Hypothalamus (tissue), 51 donors: ENCODE measurements at places on chromosomes 6 and 20.
A peak's percentile ranks its signal among the peaks of the same experiment; 100 is the strongest.

- DNase-seq = no peak
Measured at GRCh38 chr6:113539623-113540022, 317.5 kb upstream of the MARCKS start.

DNA sequence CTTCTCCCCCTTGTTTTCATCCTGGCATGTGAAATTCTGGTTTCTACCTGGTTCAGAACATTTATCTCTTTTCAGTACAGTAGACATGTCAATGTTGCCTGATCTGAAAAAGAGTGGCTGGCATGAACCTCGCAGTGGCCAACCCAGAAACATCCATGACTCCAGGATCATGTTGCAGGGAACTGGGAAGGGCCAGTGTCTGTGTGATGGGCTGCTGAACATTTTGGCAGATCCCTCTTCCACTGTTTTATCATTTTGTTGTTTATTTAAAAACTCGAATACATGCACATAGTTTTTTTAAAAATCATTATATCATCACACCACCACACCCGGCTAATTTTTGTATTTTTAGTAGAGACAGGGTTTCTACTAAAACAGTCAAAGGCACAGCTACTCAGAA is 19.0 kb downstream of the WFDC3 start:
- DNase-seq = no peak

DNA sequence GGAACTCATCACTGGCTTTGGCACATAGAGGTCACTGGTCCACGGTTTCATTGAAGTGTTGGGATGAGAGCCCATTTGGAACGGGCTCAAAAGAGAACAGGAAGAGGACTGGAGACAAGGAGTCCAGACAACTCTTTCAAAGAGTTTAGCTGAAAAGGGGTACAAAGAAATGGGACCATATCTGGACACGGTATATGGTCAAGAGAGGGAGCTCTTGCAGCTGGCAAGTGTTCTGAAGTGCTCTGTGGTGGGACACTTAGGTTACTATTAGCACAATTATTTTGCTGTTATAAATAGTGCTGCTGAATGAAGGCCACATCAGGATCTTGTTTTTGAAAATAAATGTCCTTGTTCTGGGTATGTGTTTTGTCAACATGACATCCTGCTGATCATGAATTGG is 4.6 kb downstream of the SGK2 start:
- DNase-seq = no peak

GRCh38 chr6:93318121-93318520 is 101.2 kb downstream of the EPHA7 start:
- no peak for DNase-seq

DNA sequence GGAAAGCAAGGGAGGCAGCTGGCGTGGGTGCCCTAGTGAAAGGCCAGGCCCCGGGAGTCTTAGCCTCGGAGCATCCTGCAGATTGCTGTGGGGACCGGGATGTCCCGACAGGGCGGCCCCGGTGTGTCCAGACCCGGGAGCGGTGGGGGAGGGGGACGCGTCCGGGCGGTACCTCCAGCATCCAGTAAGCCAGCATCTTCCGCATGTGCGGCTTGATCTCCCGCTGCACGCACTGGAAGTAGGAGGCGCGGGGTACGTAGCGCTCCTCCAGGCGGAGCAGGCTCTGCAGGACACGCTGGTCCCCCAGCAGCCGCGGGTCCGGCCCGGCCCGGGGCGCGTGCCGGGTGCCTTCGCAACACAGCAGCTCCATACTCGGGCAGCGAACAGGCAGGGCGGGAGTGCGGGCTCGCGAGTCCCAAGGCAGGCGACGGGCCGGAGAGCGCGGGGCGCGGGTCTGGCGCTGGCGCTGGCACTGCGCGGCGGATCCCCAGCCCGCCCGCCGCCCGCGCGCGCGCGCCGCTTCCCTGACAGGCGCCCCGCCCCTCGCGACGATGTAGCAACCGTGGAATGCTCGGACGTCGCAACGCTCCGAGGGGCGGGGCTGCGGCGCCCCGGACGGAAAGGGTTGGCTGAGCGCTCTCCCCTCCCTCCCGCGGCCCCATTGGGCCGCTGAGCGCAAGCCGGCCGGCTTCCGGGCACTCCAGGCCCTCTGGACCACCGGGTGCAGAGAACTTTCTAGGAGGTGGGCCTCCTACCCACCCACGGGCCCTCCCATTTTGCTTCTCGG is at the start of gene CCND3:
Gene CCND3 (minus strand): TSS at position 529 of the 787 bp plus-strand sequence. CDS start 159 bp downstream, at position 370.
- DNase-seq = peak; percentile 90

DNA sequence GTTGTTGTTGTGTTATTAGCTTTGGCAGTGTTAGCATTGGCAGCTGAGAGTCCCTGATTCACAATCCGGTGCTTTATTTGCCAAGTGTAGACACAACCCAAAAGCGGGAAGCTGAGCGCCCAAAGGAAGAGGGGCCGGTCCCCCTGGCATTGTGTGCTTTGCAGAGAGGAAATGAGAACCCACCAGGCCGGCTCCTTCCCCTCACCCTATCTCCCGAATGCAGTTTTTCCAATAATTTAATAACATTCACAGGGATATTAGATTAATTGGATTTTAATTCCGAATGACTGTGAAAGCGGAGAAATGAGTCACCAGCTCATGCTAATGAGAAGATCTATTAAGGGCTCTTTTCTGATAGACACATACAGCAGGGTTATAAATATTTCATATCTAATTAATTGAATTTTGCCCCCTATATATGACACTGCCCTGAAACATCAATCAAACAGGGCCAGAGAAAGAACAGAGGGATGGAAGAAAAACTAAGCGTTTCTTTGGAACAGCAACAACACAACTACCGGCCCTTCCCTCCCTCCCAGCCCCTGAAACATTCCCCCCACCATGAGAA is 143.8 kb downstream of the MBOAT1 start:
- no peak for DNase-seq

DNA sequence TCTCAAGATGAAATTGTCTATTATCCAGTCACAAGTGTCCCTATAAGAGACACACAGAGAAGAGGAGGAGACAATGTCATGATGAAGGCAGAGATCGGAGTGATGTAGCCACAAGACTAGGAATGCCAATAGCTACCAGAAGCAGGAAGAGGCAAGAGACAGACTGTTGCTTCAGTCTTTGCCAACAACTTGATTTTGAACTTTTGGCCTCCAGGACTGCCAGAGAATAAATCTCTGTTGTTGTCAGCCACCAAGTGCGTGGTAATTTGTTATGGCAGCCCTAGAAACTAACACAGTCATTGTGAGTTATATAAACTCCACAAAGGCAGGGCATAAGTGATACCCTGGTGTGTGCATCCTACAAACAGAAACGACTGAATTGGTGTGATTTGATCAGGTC is 517.0 kb downstream of the BTBD3 start:
- DNase-seq = no peak

- DNase-seq = no peak
Measured at GRCh38 chr20:12217382-12217781, 299.7 kb downstream of the BTBD3 start.

GRCh38 chr6:21596949-21597682 is 3.6 kb downstream of the SOX4 start:
- no peak for DNase-seq

- DNase-seq = no peak
Measured at GRCh38 chr20:49635166-49635565, 67.2 kb upstream of the PTGIS start.

- DNase-seq = no peak
Measured at GRCh38 chr6:146972546-146972945, 231.7 kb upstream of the STXBP5 start.

DNA sequence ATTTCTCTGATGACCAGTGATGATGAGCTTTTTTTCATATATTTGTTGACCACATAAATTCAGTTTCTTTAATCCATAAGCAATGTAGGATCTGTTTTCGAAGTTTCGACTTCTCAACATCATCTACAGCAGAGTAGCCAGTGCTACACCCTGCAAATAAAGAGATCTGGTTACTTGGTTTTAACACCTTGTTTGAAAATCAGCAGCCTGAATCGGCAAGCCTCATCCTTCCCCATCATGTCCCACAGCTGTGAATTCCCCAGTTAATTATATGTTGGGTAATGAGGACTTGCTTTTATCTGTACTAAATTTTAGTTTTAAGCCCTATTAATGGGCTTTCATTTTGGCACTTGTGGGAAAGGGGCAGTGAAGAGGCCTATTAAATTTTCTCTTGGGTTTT is 80.6 kb downstream of the BMP2 start:
- no peak for DNase-seq

GRCh38 chr20:18585134-18585533 is 2.7 kb upstream of the DTD1 start:
- DNase-seq = no peak

DNA sequence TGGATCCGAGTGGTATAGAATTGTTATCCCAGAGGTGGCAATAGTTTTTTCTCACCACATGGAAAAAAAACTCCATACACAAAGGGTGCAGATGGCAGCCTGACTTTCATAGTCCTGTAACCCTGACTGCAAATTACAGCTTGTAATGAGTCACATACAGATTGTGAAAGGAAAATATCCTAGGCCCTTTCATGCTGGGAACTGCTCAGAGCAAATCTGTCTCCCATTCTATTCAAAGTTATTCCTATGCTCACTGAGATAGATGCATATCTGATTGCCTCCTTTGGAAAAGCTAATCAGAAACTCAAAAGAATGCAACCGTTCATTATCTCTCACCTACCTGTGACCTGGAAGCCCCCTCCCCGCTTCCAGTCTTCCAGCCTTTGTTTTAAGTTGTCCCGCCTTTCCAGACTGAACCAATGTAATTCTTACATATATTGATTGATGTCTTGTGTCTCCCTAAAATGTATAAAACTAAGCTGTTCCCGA is 108.7 kb upstream of the MAP3K4 start:
- DNase-seq = no peak

GRCh38 chr20:51886341-51886740 is 84.0 kb upstream of the SALL4 start:
- no peak for DNase-seq

DNA sequence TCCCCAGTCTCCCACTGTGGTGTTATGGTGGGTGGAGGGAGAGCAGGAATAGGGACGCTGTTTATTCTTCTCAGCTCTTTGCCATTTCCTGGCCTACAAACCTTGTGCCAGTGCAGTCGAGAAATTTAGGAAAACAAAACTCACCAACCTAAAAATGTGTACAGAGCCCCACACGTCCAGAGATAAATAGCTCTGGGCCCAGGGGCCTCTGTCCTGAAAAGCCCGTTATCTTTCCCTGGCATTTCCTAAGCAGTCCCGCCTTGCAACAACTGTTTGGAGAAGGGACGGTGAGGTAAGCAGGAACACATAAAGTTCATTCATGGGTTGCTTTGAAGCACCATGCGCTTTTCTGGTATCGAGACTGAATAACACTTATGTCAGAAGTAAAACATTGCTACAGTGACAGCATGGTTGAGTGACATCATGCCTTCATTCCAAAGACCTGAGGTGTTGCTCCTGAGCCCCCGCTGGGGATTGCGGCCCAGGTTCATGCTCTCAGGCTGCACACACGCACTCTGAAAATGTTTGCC is 80.1 kb upstream of the NXT1 start:
- no peak for DNase-seq

DNA sequence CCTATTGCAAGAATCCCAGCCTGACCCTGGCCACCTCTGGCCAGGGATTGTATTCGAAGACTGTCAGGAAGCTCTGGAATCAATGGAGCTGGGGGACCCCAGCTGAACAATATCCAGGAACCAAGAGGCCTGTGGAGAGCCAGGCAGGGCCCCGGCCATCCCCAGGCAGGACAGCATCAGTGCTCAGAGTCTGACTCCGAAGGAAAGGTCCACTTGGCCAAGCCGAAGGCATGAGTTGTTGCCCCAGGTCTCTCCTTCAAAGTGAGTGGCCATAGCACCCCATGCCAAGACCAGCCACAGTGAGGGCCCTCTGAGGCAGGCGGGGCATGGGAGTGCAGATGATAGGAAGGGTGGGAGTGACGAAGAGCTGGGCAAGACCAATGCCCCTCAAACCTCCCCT is 193.1 kb downstream of the CDH4 start:
- no peak for DNase-seq

GRCh38 chr6:164398647-164399046 is 910.8 kb downstream of the C6orf118 start:
- no peak for DNase-seq

DNA sequence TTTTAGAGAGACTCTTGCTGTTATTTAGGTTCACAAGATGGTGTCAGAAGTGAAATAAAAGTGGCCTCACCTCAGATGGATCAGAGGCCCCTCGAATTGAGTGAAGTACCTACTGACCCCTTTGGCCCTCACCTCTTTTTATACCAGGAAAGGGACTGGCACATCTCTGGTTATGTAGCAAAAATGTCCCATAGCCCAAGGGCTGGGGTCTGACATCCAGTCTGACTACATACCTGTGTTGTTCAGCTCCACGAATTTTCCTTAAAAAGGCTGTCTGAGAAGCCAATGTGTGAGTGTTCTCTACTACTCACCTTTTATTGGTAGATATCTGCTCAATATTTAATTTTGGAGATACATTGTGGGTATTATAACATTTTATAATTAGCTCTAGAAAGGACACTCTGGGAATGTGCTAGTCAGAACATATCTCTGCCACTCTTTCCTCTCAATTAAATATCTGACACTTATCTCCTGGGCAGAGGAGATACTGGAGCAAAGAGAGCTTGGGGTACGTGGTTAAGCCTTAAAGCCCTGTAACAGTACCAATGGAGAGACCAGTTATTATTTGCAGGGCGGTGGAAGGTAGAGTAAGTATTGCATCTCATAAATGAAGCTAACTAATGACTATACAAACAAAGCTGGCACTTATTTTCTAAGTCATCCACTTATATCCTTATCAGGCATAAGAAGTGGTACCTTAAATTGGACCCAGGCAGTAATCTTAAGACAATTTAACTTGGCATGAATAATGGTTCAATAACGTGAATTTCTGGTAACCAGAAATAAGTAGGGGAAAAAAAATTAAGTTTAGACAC is 20.0 kb upstream of the IL22RA2 start:
- no peak for DNase-seq

GRCh38 chr20:41329435-41330342 is 10.9 kb upstream of the LPIN3 start:
- DNase-seq = peak; percentile 49

- DNase-seq = no peak
Measured at GRCh38 chr6:74259981-74260380, 564.0 kb downstream of the CD109 start.

GRCh38 chr6:32190911-32191677 is 1.1 kb upstream of the PBX2 start:
- no peak for DNase-seq

- DNase-seq = peak; percentile 11
Measured at GRCh38 chr6:53916804-53917463, 122.1 kb downstream of the LRRC1 start.

- no peak for DNase-seq
Measured at GRCh38 chr6:43204271-43205105, 22.5 kb downstream of the CUL9 start.

- no peak for DNase-seq
Measured at GRCh38 chr20:58752565-58752964, 60.0 kb downstream of the NPEPL1 start.

DNA sequence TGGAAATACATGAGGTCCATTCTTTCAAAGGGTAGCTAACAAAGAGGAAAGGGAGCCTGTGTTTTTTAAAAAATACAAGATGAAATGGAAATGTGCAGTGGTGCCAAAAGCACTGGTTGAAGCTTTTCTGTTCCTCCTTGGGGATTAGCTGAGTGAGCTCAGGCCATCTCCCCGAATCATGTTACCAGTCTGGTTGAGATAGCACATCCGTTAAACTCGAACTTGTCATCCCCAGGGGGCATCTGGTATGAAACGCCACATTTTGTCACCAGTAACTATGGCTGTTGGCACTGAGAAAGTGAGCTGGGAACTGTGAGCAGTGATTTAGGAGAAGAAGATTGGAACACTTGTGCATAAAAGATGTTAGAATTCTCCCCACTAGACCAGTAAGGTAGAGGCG is 196.2 kb downstream of the SAMD5 start:
- DNase-seq = no peak

- DNase-seq = no peak
Measured at GRCh38 chr6:137925141-137925698, 58.2 kb downstream of the TNFAIP3 start.

- DNase-seq = no peak
Measured at GRCh38 chr20:18412221-18412901, 54.5 kb downstream of the DZANK1 start.
